Activated CD4-positive, alpha-beta T cell treated with anti-CD3 and anti-CD28 coated beads for 24 hours (primary cell): ENCODE measurements at places on chromosomes 4 and X.

DNA sequence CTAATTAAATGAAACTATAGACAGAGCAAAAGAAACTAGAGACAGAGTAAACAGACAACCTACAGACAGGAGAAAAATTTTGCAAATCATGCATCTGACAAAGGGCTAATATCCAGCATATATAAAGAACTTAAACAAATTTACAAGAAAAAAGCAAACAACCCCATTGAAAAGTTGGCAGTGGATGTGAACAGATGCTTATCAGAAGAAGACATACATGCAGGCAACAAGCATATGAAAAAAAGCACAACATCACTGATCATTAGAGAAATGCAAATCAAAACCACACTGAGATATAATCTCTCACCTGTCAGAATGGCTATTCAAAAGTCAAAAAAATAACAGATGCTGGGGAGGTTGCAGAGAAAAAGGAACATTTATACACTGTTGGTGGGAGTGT, 14.8 kb downstream of the ZNF280C start:
- no peak for DNase-seq

- no peak for DNase-seq
These were observed 19.6 kb upstream of the SOWAHD start for GRCh38 chrX:119738742-119739141.

DNA sequence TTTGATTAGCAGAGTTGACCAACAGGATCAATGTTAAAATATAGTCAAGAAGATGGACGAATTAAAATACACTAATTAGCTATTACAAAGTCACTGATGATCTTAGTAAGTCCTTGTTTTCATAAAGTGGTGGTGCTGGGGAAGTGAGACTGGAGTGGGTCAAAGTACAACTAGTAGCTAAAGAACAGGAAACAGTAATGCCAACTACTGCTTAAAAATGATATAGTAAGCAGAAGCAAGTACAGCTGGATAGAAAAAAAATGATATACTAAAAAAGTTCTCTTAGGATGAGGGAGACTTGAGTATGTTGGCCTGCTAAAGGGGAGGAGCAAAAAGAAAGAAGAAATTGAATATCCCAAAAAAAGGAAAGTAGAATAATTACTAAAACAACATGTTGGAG, 580.8 kb upstream of the FTHL17 start:
- DNase-seq: no peak

GRCh38 chr4:39802005-39802404, 104.1 kb downstream of the UBE2K start:
- no peak for DNase-seq

GRCh38 chrX:155020591-155020990, 1.9 kb downstream of the F8 start:
- no peak for DNase-seq

DNA sequence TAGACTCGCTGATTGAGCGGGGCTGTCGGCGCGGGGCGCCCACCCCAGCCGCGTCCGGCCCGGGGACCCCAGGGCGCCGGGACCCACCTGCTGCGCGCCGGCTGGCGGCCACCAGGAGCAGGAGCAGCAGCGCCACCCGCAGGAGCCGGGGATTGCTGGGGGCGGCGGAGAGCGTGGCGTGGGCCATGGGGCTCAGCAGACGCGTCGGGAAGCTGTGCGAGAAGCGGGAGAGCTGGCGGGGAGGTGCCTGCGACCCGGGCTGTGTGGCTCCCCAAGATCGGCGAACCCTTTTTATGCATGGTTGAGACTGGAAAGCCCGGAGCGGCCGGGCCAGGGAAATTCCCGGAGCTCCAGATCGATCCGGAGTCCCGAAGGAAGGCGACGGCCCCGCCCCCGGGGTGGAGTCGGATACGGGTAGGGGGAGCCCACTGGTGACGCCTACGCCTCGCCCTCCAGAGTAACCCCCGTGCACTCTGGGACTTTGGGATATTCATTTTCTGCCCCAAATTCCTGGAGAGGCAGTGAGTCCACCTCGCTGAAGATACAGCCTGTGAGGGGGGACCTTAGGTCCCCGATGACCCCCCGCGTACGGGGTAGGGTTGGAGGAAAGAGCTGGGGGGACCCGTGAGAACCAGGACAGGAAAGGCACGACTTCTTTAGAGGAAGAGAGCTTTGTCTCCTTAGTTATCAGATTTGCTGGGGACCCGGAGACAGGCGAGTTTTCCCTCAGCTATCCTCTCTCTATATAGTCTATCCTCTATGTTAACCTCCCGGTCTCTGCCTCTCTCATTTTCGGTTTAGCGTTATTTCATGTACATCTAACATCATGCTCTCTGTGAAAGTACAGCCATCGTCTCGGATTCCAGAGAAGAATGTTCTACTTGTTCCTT, at the start of gene CXCL3:
TSS of gene CXCL3 (minus strand) at position 265 of the 890 bp plus-strand sequence. CDS start at position 187, 78 bp downstream.
- no peak for DNase-seq

- no peak for DNase-seq
These were observed 794.8 kb upstream of the EPHA5 start for GRCh38 chr4:66465111-66465510.

- no peak for DNase-seq
These were observed 10.1 kb downstream of the STK26 start for GRCh38 chrX:132033166-132033565.

DNA sequence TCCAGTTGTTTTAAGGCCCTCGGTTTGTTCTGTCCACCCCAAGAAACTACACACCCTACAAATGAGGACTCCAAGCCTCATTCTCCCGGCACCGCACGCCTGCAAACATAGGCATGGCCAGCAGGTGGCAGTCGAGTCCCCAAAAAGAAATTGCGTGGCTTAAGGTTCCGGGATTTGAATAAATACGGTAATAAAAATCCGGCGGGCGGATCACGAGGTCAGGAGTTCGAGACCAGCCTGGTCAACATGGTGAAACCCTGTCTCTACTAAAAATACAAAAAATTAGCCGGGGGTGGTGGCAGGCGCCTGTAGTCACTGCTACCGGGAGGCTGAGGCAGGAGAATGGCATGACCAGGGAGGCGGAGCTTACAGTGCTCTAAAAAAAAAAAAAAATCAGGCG, 21.8 kb upstream of the CSF2RA start:
- DNase-seq: peak; percentile 86

- DNase-seq: no peak
These were observed 16.0 kb downstream of the HTR2C start for GRCh38 chrX:114599911-114600310.

GRCh38 chr4:111610681-111611080, 534.6 kb upstream of the FAM241A start:
- no peak for DNase-seq

GRCh38 chr4:108113229-108113628, 55.5 kb downstream of the LEF1 start:
- no peak for DNase-seq

DNA sequence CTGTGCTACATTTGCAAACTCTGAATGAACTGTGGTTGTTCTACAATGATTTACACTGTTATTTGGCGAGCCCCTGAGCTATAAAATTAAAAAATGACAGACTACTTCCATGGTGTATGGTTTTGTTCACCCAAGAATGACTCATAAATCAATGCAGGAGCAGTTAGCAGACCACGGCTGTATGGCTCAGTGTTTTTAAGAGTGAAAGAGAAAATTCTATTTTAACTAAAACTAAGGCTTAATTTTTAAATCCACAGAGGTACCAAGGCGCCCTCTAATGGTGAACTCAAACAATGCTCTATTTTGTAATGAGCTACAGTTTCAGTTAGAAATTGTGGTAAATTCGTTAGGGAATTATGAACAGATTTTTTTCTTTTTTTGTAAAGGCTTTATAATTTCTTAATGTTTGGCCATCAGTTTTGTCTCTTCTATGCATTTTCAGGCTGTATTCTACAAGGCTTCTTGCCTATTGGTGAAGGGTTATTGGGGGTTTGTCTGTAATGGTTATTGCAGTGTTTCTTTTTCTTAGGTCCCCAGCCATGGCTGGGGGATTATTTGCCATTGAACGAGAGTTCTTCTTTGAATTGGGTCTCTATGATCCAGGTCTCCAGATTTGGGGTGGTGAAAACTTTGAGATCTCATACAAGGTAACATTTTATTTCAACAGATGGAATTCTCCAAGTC, 32.5 kb downstream of the HMGB2 start:
- peak; percentile 12 for DNase-seq

- no peak for DNase-seq
These were observed 15.0 kb upstream of the RAI2 start for GRCh38 chrX:17876135-17876534.
